Lower lobe of right lung (tissue), 2 donors: ENCODE measurements at places on chromosomes 4 and X. TPM values are rescaled to one million over a fixed set of nuclear protein-coding genes. Genes with fewer than 3 reads are reported as not detected.

Gene DGKK
- total RNA-seq, result 0.21 TPM

Gene ARAP2
- total RNA-seq, result 74.5 TPM

Gene GLRA2
- not detected for total RNA-seq

Gene SMPX
- total RNA-seq, result not detected

Gene FAM236B
- not detected for total RNA-seq

Gene MAGEB17
- not detected for total RNA-seq

Gene TMPRSS11F
- total RNA-seq, result not detected

Gene DIAPH2
- 34.2 TPM for total RNA-seq

Gene ANK2
- total RNA-seq, result 14.0 TPM

Gene SSX2
- not detected for total RNA-seq

GRCh38 chr4:158766434-158767044 lies 2.3 kb upstream of the FNIP2 start:
- no peaks in the 10 kb centered on the region for H3K36me3 ChIP-seq
- H3K4me1 ChIP-seq, result peaks cover 34% of the 10 kb centered on the region
- no peak overlapping the region for H3K4me3 ChIP-seq
- H3K27ac ChIP-seq, result no peak overlapping the region
- DNase-seq, result no peak

DNA sequence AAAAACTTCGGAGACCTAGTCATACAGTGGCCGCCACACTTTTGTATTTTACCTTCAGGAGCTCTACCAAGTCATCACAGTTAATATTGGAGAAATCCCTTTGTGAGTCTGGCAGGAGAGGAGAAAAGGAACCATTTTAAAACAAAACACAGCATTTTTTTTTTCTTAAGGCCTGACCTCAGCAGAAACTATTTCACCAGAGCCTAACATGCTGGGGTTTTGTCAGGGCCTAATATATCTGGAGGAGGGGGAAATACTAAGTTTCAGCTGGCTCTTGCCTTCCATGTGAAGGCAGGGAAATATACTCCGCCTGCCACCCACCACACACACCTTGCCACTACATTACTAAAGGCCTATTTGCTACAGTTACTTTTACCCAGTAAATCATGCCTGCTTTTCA lies 26.5 kb upstream of the BDH2 start:
- no peak for DNase-seq
- H3K27ac ChIP-seq, result no peak overlapping the region
- H3K36me3 ChIP-seq, result no peaks in the 10 kb centered on the region
- no peak overlapping the region for H3K4me3 ChIP-seq

- DNase-seq, result peak; percentile 47
- peak overlapping the region; percentile 98 for H3K4me3 ChIP-seq
- peaks cover 23% of the 10 kb centered on the region for H3K36me3 ChIP-seq
- H3K4me1 ChIP-seq, result peaks cover 72% of the 10 kb centered on the region
- H3K27me3 ChIP-seq, result no peaks in the 10 kb centered on the region
Observed at GRCh38 chr4:2260344-2261109, 1.4 kb downstream of the MXD4 start.

DNA sequence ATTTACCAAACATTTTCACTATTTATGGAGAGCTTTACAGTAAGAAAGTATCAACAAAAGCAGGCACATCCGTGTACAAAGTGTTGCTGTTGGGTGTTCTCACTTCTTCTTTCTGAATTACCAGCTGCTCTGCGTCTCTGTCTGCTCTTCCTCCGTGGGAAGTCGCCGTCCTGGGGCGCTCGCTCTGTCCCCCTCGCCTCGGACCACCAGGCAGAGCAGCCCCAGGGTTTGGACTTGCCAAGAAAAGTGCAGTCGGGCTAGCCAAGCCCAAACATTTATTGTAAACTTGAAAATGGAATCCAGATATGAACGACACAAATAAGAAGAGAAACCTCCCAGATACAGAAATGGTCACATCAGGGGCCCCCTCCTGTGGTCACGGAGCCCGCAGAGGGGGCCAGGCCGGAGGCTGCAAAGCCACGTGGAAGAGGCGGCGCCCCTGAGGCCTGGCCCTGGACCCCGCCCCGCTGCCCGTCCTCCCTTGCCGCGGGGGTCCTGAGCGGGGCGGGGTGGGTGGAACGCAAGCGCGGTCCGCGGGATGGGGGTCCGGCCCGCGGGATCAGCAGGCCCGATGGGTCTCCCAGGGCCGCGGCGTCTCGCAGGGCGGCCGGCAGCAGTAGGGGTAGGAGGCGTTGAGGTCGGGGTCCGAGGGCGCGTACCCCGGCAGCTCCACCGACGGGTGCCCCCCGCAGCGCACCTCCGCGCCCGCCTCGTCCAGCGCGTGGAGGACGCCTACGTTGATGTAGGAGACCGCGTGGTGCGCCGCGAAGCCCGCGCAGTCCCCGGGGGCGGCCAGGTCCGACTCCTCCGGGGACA lies 1.5 kb downstream of the TMEM271 start:
- H3K4me1 ChIP-seq, result no peaks in the 10 kb centered on the region
- no peak overlapping the region for H3K4me3 ChIP-seq
- no peak for DNase-seq
- no peaks in the 10 kb centered on the region for H3K36me3 ChIP-seq
- peaks cover 67% of the 10 kb centered on the region for H3K27me3 ChIP-seq
- H3K27ac ChIP-seq, result no peak overlapping the region

- no peak overlapping the region for H3K27ac ChIP-seq
- peaks cover 51% of the 10 kb centered on the region for H3K36me3 ChIP-seq
- peaks cover 60% of the 10 kb centered on the region for H3K4me1 ChIP-seq
- H3K27me3 ChIP-seq, result no peaks in the 10 kb centered on the region
- no peak for DNase-seq
Observed at GRCh38 chr4:2489081-2489805, 20.3 kb downstream of the RNF4 start.

DNA sequence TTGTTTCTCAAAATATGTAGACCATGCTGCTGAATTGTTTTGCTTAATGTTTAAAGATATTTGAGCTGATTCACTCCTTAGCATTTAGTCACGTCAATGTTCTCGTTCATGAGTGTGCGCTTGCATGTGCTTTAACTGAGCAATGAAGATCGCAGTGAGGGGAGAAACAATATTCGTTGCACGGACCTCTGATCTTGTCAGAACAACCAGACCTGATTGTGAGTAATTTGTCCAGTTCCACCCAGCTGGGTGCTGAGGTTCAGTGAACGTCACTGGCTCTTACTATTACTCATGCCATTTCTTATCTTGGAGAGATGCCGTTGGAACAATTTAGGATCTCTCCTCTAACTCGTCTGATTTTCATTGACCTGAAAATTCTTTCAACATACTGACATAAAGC lies 15.0 kb upstream of the PRKX start:
- no peaks in the 10 kb centered on the region for H3K4me1 ChIP-seq
- H3K27ac ChIP-seq, result no peak overlapping the region
- no peak overlapping the region for H3K4me3 ChIP-seq
- no peaks in the 10 kb centered on the region for H3K36me3 ChIP-seq

GRCh38 chr4:61149278-61149677 lies 50.8 kb upstream of the ADGRL3 start:
- no peaks in the 10 kb centered on the region for H3K27me3 ChIP-seq
- DNase-seq, result no peak
- H3K4me3 ChIP-seq, result no peak overlapping the region
- no peaks in the 10 kb centered on the region for H3K36me3 ChIP-seq
- no peaks in the 10 kb centered on the region for H3K4me1 ChIP-seq

DNA sequence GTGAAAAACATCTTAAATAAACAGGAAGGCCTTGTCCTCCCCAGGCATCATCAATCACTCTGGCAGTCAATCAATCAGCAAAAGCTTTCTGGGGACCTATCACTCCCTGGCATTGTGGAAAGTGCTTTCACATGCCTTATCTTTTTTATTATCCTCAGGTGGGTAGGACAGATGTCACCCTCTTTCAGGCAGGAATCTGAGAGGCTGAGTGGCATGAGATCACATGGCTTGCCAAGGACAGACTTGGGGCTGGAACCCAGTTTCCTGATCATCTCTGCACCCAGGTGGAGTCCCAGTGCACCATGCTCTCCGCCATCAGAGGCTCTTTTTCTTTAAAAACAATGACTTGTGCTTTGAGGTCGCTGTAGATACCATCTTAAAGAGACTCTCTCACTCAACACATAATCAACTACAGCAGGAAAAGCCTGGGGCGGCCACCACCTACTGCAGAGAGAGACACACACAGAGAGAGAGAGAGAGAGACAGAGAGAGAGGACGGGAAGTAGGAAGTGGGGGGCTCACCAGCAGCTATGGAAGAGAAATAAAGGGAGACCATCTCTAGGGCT lies 282.7 kb downstream of the PTTG2 start:
- no peak overlapping the region for H3K4me3 ChIP-seq
- DNase-seq, result no peak
- no peak overlapping the region for H3K27ac ChIP-seq

GRCh38 chrX:102154900-102155805 lies 624 bp downstream of the BEX5 start:
- H3K36me3 ChIP-seq, result no peaks in the 10 kb centered on the region
- peaks cover 4% of the 10 kb centered on the region for H3K4me1 ChIP-seq
- peak overlapping the region; percentile 55 for H3K4me3 ChIP-seq
- H3K27ac ChIP-seq, result no peak overlapping the region
- H3K27me3 ChIP-seq, result no peaks in the 10 kb centered on the region

- H3K27ac ChIP-seq, result peak overlapping the region; percentile 39
- DNase-seq, result no peak
- no peaks in the 10 kb centered on the region for H3K4me1 ChIP-seq
- no peaks in the 10 kb centered on the region for H3K27me3 ChIP-seq
Observed at GRCh38 chr4:128635955-128636560, 173.4 kb upstream of the JADE1 start.

DNA sequence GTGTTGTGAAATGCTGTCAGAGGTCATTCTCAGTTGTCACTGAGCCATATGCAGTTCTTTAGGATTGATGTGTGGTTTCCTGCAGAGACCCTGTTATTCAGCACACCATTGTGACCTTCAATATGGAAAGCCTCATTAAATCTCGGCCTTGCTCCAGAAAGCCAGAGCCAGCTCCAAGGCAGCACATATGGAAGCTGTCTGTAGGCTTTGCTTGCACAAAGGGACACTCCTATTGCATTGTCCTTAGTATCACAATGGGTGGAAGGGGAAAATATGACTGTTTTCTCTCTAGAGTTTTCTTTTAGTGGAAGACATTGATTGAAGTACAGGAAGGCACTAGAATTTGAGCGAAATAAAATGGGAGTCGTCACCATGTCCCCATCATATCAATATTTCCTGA lies 179.0 kb downstream of the CEP135 start:
- no peak for DNase-seq
- no peak overlapping the region for H3K4me3 ChIP-seq
- no peaks in the 10 kb centered on the region for H3K4me1 ChIP-seq
- H3K27ac ChIP-seq, result no peak overlapping the region

DNA sequence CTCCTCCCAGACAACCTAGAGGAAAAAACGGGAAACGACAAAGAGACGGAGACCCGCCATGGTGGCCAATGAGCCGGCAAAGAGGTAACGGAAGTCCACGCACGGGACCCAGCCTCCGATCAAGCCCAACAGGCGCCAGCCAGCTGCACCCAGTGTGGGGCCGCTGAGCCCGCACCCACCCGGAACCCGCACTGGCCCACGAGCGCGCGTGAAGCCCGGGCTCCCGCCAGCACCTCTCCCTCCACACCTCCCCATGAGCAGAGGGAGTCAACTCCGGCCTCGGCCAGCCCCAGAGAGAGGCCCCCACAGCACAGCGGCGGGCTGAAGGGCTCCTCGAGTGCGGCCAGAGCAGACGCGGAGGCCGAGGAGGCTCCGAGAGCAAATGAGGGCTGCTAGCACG lies 14.6 kb upstream of the FMR1 start:
- H3K27ac ChIP-seq, result no peak overlapping the region
- no peaks in the 10 kb centered on the region for H3K27me3 ChIP-seq
- H3K4me3 ChIP-seq, result no peak overlapping the region
- no peaks in the 10 kb centered on the region for H3K4me1 ChIP-seq
- H3K36me3 ChIP-seq, result no peaks in the 10 kb centered on the region

- no peaks in the 10 kb centered on the region for H3K36me3 ChIP-seq
- H3K4me3 ChIP-seq, result no peak overlapping the region
- H3K27ac ChIP-seq, result no peak overlapping the region
- H3K4me1 ChIP-seq, result no peaks in the 10 kb centered on the region
- DNase-seq, result no peak
Observed at GRCh38 chrX:56792270-56793111, 63.4 kb downstream of the NBDY start.

DNA sequence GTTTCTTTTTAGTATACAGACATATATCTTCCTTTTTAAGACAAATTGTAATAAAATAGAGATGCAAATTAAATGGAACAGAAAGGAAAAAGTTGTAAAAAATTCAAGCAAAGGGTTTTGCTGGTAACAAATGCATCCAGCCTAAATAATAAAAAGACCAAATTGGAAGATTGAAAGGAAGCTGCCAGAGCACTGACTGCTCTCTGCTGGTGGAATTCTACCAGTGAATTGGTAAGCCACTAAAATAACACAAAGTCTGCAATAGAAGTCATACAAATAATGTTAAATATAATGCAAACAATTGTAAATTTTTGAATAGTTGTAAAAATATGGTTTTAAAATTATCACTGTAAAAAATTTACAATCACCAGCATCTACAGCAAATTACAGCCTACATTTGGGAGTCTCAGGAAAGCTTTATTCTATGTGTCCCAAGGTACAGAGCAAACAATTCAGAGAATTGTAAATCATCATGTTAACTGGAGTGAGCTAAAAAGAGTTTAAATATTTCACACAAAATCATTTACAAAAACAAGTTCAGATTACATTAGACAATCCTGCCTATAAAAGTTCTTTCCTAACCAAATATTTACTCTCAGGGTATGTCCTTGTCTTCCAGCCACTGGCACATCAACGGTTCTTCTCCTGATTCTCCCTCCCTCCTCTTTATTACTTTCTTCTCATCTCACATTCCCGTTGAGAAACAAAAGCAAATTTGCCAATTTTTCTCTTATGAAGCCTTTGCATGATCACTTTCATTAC lies 1322.5 kb downstream of the PCDH7 start:
- H3K4me3 ChIP-seq, result no peak overlapping the region
- no peaks in the 10 kb centered on the region for H3K4me1 ChIP-seq
- H3K27ac ChIP-seq, result no peak overlapping the region
- no peak for DNase-seq
- H3K36me3 ChIP-seq, result no peaks in the 10 kb centered on the region

DNA sequence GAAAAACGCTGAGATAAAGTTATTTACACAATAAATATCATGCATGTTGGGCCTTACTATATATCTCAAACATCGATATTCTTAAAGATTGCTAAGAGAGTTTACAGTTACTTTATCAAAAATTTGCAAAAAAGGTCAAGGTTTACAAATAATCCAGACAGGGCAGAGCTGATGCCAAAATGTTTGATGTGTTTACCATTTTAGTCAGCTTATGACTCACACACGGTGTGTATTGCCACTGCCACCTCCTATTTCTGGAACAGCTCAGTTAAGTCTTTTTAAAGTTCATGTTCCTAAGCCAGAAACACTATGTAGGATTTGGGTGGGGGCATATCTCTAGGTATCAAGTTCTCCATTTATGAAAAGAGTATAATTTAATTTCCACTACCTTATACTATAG lies 580.6 kb downstream of the INPP4B start:
- H3K27ac ChIP-seq, result no peak overlapping the region
- no peak overlapping the region for H3K4me3 ChIP-seq
- no peaks in the 10 kb centered on the region for H3K36me3 ChIP-seq
- H3K27me3 ChIP-seq, result no peaks in the 10 kb centered on the region
- DNase-seq, result no peak
